ENCODE measurements at places on chromosomes 7 and 10.

DNA sequence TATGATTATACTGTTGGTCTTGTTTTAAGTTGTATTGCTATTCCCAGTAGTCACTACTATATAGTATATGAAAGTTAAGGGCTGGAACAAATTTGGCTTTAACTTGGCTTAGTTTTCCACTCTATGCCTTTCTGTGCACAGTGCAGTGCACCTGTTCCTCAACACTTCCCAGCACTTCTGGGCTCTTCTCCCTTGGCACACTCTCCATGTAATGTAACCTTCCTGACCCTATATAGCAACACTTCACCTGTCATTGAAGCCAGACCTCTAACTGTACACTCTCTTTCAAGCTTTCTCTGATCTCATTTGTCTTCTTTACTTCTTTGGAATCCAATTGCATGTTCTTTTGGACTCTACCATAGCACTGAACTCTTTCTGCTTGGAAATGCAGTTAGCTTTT is 83.9 kb upstream of the SMIM30 start:
- DNase-seq, result no peak

DNA sequence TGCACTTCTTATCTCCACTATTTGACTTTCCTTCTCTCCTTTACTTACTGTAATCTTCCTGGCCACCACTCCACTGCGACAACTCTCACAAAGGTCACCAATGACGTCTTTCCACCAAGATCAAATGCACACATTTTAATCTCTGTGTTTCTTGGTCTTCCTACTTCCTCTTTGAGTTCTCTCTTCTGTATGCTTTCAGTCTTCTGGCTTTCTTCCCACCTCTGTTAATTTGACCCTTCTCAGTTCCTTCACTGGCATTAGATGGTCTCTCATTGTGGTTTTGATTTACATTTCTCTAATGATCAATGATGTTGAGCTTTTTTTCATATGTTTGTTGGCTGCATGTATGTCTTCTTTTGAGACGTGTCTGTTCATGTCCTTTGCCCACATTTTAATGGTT is 31.9 kb downstream of the FAM107B start:
- no peak for DNase-seq

DNA sequence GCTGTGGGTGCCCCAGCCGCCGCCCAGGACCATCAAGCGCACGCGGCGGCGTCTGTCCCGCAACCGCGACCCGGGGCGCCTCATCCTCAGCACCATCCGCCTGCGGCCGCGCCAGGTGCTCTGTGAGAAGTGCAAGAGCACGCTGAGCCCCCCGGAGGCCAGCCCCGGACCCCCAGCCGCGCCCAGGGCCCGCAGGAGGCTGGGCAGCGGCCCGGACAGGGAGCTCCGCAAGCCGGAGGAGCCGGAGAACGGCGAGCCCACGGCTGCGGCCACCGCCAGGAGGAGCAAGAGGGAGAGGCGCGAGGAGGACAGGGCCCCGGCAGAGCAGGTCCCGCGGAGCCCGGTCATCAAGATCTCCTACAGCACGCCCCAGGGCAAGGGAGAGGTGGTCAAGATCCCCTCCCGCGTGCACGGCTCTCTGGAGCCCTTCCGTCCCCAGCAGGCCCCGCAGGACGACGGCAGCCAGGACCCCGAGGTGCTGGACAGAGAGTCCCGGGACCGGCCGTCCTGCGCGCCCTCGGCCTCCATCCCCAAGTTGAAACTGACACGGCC is 8.0 kb downstream of the PWWP2B start:
- DNase-seq, result no peak

DNA sequence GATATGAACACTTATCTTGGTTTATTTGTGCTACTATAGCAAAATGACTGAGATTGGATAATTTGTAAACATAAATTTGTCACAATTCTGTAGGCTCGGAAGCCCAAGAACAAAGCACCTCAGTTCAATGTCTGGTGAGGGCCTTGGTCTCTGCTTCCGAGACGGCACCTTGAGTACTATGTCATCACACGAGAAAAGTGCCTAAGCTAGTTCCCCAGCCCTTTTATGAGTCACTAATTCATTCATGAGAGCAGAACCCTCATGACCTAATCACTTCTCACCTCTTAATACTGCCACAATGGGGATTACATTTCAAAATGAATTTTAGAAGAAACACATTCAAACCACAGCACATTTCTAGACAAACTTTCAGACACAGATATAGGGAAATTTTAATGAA is 52.0 kb upstream of the PRSS1 start:
- DNase-seq, result no peak
